ENCODE measurements at places on chromosomes 12 and 14. TPM values are rescaled to one million over a fixed set of nuclear protein-coding genes. Genes with fewer than 3 reads are reported as not detected.

The ADAM21 gene
- 0.29 TPM for polyA plus RNA-seq

The PPM1H gene
- 1.0 TPM for polyA plus RNA-seq

The HCAR1 gene
- 0.20 TPM for polyA plus RNA-seq

The DEGS2 gene
- 0.11 TPM for polyA plus RNA-seq

The OTX2 gene
- polyA plus RNA-seq: not detected

The SLC8A3 gene
- 0.07 TPM for polyA plus RNA-seq

The DIO2 gene
- 0.48 TPM for polyA plus RNA-seq

The KRT7 gene
- polyA plus RNA-seq: 0.16 TPM

The DIO3 gene
- polyA plus RNA-seq: 0.34 TPM

The DNAAF2 gene
- polyA plus RNA-seq: 6.0 TPM

The TMEM52B gene
- polyA plus RNA-seq: 0.07 TPM

The UNG gene
- polyA plus RNA-seq: 10.3 TPM

The RAD9B gene
- polyA plus RNA-seq: 0.36 TPM

The NOS1 gene
- 0.07 TPM for polyA plus RNA-seq

The RTN1 gene
- 1.1 TPM for polyA plus RNA-seq

The TMEM119 gene
- 3.2 TPM for polyA plus RNA-seq

The CDH24 gene
- 2.5 TPM for polyA plus RNA-seq

The STXBP6 gene
- polyA plus RNA-seq: 26.5 TPM

The OR4E1 gene
- polyA plus RNA-seq: not detected

The DPPA3 gene
- not detected for polyA plus RNA-seq

The TMPRSS12 gene
- not detected for polyA plus RNA-seq

The GLT8D2 gene
- 9.9 TPM for polyA plus RNA-seq

The CCND2 gene
- 44.3 TPM for polyA plus RNA-seq

The SMOC1 gene
- polyA plus RNA-seq: 13.4 TPM

The ZNF891 gene
- polyA plus RNA-seq: 0.86 TPM

The SELPLG gene
- polyA plus RNA-seq: 1.9 TPM

The ARHGAP9 gene
- 3.0 TPM for polyA plus RNA-seq

The GPRC5D gene
- not detected for polyA plus RNA-seq

The SLC15A4 gene
- 15.8 TPM for polyA plus RNA-seq

The GLIPR1L2 gene
- polyA plus RNA-seq: 2.1 TPM

The SVOP gene
- polyA plus RNA-seq: 0.32 TPM

The KLRG1 gene
- polyA plus RNA-seq: 5.7 TPM

The EML5 gene
- polyA plus RNA-seq: 0.14 TPM

The GPR135 gene
- 1.5 TPM for polyA plus RNA-seq

The RNASE7 gene
- not detected for polyA plus RNA-seq

The MFAP5 gene
- 49.4 TPM for polyA plus RNA-seq

The INSM2 gene
- not detected for polyA plus RNA-seq

The COX14 gene
- 258 TPM for polyA plus RNA-seq

The FAM186B gene
- 0.16 TPM for polyA plus RNA-seq

The ZNF385A gene
- polyA plus RNA-seq: 6.0 TPM

The SIX4 gene
- polyA plus RNA-seq: 1.1 TPM

The PLCZ1 gene
- 0.34 TPM for polyA plus RNA-seq

The DCTN2 gene
- polyA plus RNA-seq: 99.2 TPM

The SMARCC2 gene
- polyA plus RNA-seq: 28.6 TPM

The ATG14 gene
- polyA plus RNA-seq: 6.7 TPM

The AKAP5 gene
- polyA plus RNA-seq: 0.09 TPM

The TEAD4 gene
- 9.6 TPM for polyA plus RNA-seq

The MYL2 gene
- polyA plus RNA-seq: 435 TPM

The SERPINA10 gene
- not detected for polyA plus RNA-seq

The RFX4 gene
- polyA plus RNA-seq: not detected

The HRK gene
- not detected for polyA plus RNA-seq

The PTPN21 gene
- 12.0 TPM for polyA plus RNA-seq

The MORN3 gene
- polyA plus RNA-seq: 0.38 TPM
